CD4-positive, alpha-beta T cell treated with Interleukin-10 for 1 hour (primary cell): ENCODE measurements at places on chromosomes 4 and X.

GRCh38 chr4:152304220-152304619 is 231.7 kb downstream of the FBXW7 start:
- DNase-seq, result no peak

DNA sequence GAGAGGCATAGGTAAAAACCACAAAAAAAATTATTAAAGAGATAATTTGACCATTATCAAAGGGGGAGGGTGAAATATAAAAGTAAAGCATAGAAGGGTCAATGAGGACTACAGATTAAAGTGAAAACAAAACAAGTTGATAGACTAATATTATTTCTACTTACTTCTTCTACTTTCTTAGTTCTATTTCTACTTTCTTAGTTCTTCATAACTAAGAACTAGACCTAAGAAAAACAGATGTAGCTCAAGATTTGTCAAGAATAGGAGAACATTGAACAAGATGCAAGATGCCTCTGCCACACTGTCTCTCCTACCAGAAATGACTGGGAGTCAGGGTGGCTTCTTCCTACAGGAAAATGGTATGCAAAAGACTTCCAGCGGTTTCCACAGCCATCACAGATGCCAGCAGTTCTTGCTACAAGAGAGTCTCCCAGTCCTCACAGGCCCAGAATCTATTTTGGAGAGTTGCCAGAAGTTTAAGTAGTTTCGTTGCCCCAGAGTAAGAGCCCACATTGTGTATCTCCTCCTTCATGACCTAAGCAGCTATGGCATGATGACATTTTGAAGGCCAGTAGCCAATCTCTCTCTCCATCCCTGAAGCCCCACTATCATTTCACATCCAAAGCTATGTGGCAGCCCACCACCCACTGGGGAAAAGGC is 42.9 kb upstream of the DDX60 start:
- DNase-seq, result no peak

GRCh38 chrX:67563469-67564448 is 19.9 kb downstream of the AR start:
- DNase-seq, result no peak

DNA sequence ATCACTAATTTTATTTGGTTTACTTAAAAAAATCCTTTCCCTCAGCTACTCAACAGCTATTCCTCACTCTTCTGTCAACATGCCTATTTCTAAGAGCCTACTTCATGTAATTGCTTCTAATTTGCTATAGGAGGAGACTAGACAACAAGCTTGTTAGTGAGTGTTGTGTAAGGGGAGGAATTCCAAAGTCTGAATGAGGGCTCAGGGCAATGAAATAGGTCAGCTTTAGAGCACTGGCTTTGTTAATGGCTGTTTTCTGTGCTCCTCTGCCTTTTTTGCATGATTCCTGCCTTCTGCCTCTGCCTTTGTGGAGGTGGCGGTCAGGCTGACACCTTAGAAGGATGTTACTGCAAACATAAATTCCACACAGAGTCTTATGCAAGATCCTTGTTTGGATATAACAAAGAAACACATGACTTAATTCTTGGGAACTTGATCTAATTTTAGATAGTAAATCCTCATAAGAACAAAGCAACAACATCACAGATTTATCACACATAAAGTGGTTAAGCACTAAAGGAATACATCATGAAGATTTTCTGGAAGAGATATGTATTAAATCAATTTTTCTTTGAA is 15.0 kb upstream of the PAGE1 start:
- no peak for DNase-seq

DNA sequence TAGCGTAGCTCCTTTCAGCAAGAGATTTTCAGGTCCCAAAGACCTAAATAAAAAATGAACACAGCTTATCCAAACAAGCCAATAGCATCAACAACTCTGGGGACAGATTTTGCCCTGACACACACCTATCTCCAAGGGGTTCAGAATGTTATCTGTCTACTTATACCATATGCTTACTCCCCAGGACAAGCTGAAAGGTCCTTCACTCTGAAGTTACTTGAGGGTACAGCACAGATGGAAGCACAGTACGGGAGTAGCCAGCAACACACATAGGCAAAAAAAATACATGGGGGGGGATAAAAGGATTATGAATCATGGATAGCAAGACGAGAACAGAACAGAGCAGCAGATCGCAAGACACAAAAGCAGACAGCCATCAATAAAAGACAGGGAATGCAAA is 90.7 kb upstream of the MCF2 start:
- DNase-seq, result no peak

DNA sequence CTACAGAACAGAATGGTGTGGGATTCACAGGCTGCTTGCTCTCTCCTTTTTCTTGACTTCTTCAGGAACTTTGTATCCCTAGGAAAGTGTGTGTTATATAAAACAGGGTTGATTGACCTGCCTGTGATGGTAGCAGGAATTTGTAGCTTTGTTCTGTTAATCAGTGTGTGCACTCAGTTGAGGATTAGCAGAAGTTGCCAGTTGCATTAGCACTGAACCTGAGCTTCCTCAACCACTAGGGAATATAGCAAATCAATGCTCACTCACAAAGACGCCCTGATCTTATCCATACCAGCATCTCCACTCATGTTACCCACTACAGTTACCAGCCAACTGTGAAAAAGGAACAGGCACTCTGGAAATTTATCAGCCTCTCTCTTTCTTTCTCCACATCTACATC is 319.1 kb upstream of the EMCN start:
- no peak for DNase-seq

GRCh38 chrX:118945921-118946320 is 28.5 kb upstream of the LONRF3 start:
- DNase-seq, result no peak

DNA sequence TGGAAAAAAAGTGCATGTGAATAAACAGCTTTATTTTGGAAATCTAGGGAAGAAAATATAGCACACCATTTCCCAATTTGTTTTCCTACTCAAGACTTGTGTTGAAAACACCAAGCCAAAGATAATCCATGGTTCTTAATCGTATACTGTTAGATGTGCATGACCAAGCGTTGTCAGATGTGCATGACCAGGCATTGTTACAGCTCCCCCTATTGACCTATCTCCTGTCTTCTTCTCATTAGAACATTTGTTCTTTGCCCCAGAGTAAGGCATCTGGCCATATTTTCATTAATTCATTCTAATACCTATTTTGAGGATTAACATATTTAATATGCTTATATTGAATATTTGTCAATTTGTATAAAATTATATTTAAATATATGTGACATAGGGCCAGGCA is 14.4 kb upstream of the VCX start:
- no peak for DNase-seq

DNA sequence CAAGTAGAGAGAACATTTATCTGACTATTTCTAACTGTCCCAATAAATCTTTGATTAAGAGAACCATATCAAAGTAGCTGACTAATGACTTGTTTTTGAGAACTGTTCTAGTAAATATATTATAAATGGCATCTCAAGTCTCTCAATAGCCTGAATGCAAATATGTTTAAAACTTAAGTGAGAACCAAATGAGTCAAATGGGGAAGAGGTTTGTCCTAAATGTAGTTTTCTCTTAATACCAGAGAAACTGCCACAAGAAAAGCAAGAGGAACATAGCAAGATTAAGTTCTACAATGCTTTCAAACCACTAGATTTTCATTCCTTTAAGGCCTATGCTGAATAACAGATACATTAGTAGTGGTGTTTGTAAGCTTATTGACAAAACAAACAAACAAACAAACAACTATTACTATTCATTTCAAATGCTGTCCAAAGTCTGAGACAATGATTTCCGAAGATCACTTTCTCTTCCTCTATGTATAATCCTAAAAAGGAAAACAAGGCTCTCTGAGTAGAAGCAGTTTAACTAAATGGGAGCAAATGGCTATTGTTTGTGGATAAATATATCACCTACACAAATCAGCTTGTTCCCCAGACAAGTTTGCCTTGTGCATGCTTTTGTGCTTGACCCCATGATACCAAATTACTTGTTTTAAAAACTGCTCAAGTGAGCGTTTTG is 408.4 kb upstream of the EMCN start:
- no peak for DNase-seq

DNA sequence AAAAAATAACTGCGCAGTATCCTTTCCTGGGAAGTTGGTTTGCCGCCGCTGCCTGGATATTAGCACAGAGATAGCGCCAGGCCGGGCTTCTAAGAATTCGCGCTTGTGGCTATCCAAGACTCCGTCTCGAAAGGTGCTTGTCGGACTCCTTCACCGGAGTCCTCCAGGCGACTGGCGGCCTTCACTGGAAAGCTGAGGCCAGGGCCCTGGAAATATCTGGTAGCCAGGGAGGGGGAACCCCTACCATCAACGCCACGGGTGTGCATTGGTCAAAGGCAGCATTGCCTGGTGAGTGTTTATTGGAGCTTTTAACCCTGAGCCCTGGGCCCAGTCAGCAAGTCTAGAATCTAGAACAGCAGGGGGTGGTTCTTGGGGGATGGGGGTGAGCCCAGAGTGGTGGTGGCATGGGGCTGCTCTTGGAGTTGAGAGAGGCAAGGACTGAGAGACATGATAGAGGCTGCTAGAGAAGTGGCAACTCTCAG is 577 bp upstream of the PIM2 start:
- DNase-seq, result peak; percentile 66

DNA sequence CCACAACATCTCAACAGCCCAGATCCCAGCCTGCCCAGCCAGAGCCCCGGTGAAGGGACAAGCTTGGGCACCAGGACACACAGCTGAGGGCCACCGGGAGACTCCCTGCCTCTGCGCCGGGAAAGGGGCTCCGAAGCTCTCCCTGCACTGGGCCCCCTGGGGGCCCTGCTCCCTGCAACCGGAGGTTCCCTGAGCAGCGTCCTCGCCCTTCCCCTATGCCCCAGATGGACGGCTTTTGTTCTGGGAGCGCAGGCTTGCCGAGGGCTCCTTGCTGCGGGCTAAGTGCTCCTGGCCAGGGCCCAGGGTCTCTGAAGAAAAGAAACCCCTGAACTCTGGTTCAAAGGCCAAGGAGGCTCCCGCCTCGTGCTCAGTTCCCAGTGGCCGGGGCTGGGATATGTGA is 899 bp upstream of the ZFP92 start:
- no peak for DNase-seq

GRCh38 chr4:45102716-45103115 is 376.4 kb upstream of the GNPDA2 start:
- no peak for DNase-seq

DNA sequence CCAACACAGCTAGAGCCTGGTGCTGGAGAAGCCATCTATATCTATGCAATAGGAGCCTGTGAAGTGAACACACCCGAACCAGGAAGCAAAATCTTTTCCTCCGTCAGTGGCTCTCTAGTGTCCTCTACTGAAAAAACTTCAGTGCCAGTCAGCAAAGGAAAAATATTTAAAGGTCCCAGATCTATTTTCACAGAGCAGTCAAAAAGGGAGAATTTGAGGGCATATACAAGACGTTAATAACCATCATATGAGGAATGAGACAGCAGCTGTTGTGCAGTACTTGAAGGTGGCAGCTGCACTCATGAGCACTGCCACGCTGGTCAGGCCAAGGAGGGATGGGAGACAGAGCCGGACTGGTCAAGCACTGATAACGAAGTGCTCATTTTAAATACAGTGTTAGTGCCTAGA is 14.4 kb downstream of the MCUB start:
- DNase-seq, result peak; percentile 44

- DNase-seq, result no peak
Measured at GRCh38 chrX:129698150-129698549, 40.6 kb upstream of the XPNPEP2 start.

GRCh38 chrX:154595559-154596249 is 10.8 kb downstream of the CTAG1A start:
- DNase-seq, result no peak

GRCh38 chrX:30971774-30972603 is 82.9 kb upstream of the TAB3 start:
- peak; percentile 32 for DNase-seq

- no peak for DNase-seq
Measured at GRCh38 chr4:169438057-169438480, 167.3 kb upstream of the SH3RF1 start.

DNA sequence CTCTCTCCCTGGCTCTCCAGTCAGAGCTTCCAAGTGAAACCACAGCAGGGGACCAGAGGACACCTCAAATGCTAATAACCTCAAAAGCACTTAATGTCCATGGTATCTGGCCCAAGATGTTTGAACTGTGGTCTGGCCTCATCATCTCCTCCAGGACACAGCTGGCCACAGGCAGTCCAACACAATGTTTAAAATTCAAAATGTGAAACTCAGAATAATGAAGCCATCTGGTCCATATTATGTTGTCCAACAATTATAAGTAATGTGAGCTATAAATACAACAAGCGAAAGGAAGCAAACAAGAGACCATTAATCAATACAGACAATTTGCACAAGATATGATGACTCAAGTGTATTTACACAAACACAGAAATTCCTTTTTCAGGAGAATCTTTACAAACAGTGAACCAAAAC is 90.7 kb upstream of the S100G start:
- no peak for DNase-seq

DNA sequence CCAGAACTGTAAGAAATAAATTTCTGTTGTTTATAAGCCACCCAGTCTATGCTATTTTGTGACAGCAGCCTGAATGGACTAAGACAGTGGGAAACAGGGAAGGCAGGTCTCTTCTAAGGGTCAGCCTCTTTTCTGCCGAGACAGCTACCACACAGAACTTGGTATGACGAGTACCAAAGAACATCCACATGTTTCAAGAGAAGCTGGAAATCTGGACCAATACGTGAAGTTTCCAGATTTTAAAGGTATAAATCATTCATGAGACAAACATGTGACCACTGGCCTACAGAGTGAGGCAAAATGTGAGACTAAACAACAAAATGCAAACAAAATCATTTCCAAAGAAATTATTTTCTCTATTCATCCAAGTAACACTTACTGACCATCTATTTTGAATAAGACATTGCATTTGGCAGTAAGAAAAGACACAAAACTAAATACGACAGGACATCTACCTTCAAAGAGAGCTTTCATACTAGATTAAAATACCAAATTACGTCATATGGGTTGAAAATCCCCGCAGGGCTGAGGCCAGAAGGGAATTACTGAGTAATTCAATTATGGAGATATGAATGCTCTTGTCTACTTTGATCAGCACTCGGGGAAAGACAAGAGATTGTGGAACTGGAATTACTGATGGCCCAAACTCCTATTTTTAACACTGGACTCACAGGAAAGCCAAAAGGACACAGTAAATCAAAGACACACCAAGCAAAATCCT is 7.2 kb downstream of the SCARB2 start:
- no peak for DNase-seq

GRCh38 chr4:70980196-70980595 is 13.3 kb upstream of the DCK start:
- DNase-seq, result no peak

DNA sequence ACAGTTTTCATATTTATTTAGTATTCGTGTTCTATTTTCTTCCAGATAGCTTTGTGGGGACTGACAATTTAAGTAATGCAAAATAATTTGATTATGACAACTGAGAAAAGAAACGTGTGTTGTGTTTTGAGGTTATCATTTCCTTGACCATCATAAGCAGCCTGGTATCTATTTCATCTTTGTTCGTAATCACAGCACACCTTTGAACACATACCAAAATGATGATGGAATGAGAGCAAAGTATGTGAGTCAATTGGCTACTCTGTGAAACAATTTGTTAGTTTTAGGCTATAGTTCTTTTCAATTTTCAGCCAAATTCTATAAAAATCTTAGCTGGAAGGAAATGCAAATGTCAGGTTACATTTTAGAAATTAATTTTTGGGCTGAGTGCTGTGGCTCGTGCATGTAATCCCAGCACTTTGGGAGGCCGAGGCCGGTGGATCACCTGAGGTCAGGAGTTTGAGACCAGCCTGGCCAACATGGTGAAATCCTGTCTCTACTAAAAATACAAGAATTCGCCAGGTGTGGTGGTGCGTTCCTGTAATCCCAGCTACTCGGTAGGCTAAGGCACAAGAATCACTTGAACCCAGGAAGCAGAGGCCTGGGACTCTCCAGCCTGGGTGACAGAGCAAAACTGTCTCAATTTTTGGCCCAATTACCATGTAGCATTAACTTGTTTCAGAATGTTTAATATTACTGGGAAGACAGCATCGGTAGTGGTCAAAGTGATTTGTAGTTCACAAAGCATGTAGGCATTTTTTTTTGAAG is 1.1 kb upstream of the DUSP21 start:
- DNase-seq, result no peak
